ENCODE measurements at places on chromosomes 4 and X. TPM values are rescaled to one million over a fixed set of nuclear protein-coding genes. Genes with fewer than 3 reads are reported as not detected.

The TMEM156 gene
- total RNA-seq: 7.3 TPM

The ARHGEF38 gene
- total RNA-seq: not detected

The DRD5 gene
- not detected for total RNA-seq

The LONRF3 gene
- 1.3 TPM for total RNA-seq

The CXCL3 gene
- total RNA-seq: not detected

The SEL1L3 gene
- 46.2 TPM for total RNA-seq

The ZNF827 gene
- total RNA-seq: 32.5 TPM

DNA sequence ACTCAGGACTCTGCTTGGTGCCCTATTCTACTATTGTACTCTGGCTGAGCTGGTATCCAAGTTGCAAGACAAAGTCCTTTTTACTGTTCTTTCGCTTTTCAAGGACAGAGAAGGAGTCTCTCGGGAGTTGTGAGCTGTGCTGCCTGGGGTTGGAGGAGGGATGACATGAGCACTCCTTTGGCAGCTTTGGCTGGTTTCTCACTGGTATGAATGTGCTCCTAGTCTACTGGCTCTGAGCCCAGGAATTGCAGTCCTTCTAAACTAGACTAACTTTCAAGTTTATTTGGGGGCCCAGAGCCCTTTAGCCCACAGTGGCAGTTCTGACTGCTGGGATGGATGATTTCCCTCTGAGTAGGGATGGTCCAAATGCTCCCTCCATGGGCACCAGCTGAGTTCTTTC, 997.1 kb downstream of the RAB28 start:
- H3K4me3 ChIP-seq: no peak overlapping the region
- no peaks in the 10 kb centered on the region for H3K36me3 ChIP-seq
- DNase-seq: no peak
- no peak overlapping the region for H3K27ac ChIP-seq
- H3K27me3 ChIP-seq: no peaks in the 10 kb centered on the region

DNA sequence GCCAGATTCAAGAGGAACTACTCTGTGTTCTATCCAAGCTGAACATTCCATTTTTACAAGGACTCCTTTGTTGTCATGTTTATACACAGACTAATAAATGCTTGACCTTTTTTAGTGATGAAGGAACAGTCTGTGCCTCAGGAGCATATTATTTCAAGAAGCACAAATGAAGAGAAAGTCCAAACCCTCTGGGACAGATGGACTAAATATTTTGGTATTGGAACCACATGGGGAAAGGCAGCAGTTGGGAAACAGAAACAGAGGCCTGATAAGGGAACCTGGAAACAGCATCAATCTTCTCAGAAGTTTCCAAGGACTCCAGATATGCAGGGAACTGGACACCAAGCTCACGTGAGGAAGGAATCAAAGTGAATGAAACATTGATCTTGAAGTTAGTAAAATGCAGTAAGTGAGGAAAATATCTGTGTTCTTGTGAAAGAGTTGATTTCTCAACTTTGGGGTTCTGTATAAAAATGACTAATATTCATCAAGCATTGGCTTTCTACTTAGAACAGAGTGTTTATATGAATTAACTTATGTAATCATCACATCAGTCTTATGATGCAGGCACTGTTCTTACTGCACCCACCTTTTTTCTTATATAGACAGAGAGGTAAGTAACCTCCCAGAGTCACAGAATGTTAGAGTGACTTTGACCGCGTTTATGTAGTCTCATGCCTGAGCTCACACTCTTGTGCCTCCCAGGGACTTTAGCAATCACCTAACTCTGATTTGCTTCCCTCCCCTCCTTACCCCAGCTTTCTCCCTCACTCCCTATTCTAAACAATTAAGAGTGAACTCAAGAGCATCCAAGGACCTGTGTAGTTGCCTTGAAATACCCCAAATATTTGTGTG, 148.9 kb upstream of the JADE1 start:
- no peak for DNase-seq
- no peak overlapping the region for H3K27ac ChIP-seq
- H3K36me3 ChIP-seq: no peaks in the 10 kb centered on the region
- H3K27me3 ChIP-seq: no peaks in the 10 kb centered on the region
- H3K4me1 ChIP-seq: peaks cover 4% of the 10 kb centered on the region
- no peak overlapping the region for H3K4me3 ChIP-seq

DNA sequence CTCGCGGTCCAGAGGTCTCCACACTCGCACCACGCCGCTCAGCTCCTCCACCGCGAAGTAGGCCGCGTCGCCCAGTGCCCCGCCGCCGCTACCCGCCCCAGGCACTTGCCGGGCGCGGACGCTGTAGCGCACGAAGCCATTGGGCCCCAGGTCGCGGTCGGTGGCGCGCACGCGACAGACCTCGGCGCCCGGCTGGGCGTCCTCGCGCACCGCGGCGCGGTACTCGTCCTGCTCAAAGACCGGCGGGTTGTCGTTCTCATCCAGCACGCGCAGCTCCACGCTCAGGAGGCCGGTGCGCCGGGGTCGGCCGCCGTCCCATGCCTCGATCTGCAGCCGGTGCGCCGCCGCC, 1.4 kb downstream of the DCHS2 start:
- no peak for DNase-seq
- H3K36me3 ChIP-seq: no peaks in the 10 kb centered on the region
- H3K27me3 ChIP-seq: peaks cover 13% of the 10 kb centered on the region
- no peak overlapping the region for H3K27ac ChIP-seq

DNA sequence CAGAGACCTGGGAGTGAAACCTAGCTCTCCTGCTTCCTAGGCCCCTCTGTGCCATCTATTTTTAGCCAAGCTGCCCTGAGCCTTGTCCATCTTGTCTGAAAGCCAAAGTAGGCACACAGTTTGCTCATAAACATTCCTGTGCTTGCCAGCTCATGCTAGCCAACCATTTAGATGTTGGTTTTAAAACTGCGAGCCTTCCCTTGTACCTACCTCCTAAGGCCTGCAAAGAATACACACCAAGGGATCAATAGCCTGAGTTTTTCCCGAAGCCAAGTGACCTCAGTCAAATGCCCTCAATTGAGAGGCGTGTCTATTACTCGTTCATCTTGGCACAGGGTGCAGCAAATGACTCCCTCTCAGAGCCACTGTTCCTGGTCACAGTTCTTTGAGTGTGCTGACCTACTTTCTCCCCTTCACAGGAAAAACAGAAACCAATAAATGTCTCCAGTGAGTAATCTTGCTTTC, 48.5 kb downstream of the ZCCHC12 start:
- H3K27ac ChIP-seq: no peak overlapping the region
- no peak overlapping the region for H3K4me3 ChIP-seq
- no peaks in the 10 kb centered on the region for H3K36me3 ChIP-seq
- no peaks in the 10 kb centered on the region for H3K27me3 ChIP-seq

DNA sequence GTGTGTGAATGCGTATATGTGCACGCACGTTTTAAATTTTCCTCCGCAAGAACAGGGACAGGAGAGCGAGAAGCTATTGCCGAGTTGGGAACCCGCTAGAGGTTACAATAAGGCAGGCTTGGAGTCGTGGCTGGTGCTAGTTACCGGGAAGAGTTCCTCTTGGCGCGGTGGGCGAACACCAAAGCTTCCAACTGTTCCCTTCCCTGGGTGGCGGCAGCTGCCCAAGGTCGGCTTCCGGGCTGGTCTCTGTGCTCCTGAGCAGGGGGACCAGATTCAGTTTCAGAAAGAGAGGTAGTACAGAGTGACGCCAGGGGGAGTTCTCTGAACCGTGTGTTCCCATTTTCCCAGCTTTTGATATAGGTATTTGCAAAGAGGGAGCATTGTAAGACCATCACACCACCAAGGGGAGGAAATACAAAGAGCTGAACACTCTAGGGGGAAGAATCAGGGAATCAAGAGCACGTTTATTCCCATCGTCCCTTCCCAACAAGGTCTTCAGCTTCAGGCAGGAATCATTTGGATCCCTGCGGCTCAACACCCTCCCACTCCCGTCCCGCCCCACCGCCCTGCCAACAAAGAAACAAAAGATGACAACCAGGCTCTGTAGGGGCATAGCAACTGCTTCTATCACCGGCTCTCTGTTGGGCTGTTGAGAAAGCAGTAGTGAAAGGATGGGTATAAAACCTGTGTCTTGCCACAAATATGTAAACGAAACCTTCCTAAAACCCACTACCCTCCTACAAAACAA, 113.6 kb upstream of the TEX13C start:
- no peaks in the 10 kb centered on the region for H3K4me1 ChIP-seq
- H3K27me3 ChIP-seq: no peaks in the 10 kb centered on the region
- no peak overlapping the region for H3K27ac ChIP-seq
- H3K36me3 ChIP-seq: no peaks in the 10 kb centered on the region
- no peak for DNase-seq

DNA sequence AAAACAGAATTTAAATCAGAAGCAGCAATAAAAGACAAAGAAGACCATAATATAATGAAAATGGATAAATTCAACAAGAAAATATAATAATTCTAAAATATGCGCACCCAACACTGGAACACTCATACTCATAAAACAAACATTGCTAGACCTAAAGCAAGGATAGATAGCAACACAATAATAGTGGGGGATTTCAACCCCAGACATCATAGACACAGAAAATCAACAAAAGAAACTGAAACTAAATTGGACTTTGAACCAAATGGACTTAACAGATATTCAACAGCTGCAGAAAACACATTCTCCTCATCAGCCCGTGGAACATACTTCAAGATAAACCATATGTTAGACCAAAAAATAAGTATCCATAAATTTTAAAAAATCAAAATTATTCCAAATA, 1552.6 kb downstream of the C4orf33 start:
- H3K36me3 ChIP-seq: no peaks in the 10 kb centered on the region
- no peak overlapping the region for H3K27ac ChIP-seq
- DNase-seq: no peak
- no peaks in the 10 kb centered on the region for H3K4me1 ChIP-seq
- H3K27me3 ChIP-seq: no peaks in the 10 kb centered on the region

DNA sequence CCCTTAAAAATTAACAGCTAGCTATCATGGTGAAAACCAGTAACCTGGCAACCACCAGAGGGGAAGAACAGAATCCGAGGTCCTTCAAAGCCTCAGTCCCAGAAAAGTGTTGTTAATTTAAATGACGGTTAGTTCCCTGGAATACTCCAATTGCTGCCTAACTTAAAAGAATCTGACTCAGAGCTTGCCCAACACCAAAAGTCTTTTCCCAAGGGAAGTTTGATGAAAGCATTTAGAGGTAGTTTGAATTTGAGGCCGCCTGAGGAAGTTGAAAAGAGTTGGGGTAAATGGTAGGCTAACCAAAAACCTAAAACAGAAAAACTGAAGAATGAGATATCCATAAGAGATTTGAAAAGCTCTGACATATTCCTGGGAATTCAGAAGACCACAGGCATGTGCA, 46.6 kb downstream of the IL13RA2 start:
- no peak for DNase-seq
- no peak overlapping the region for H3K27ac ChIP-seq
- H3K36me3 ChIP-seq: no peaks in the 10 kb centered on the region
- H3K4me1 ChIP-seq: no peaks in the 10 kb centered on the region

DNA sequence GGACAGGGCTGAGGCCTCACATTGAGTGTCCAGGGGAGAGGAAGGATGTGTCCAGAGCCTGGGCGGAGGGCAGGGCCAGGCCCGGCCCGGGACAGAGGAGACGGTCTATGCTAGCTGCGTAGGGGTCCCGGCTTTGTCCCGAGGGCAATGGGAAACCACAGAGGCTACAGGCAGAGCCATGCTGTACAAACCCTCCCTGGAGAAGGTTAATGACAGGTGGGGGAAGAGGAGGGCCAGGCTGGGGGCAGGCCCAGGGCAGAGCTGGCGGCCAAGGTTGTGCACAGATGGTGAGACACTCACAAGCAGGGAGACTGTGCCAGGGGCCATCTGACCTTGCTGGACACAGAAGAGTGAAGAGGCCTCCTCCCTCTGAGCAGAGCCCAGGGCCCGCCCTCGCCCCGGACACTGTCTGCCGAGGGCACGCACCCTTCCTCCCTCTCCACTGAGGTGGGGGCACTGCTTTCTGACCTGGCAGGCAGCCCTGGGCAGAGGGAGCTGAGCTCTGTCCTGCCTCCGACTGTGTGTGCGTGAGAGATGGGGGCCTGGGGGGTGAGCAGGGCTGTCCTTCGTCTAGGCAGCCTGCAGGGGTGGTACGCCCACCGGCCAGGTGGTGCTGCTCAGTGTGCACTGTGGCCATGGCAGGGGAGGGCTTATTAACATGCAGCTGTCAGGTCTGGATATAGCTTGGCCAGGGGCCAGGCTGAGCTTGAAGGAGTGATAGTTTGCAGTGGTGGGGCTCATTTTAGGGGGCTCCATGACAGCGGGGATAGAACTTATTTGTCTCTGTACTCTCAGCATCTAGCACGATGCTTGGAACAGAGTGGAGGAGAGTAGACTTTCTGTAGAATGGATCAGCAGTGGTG, 75.7 kb upstream of the LRPAP1 start:
- H3K4me1 ChIP-seq: no peaks in the 10 kb centered on the region
- H3K36me3 ChIP-seq: no peaks in the 10 kb centered on the region
- DNase-seq: no peak
- no peak overlapping the region for H3K4me3 ChIP-seq
- no peaks in the 10 kb centered on the region for H3K27me3 ChIP-seq
- H3K27ac ChIP-seq: no peak overlapping the region

DNA sequence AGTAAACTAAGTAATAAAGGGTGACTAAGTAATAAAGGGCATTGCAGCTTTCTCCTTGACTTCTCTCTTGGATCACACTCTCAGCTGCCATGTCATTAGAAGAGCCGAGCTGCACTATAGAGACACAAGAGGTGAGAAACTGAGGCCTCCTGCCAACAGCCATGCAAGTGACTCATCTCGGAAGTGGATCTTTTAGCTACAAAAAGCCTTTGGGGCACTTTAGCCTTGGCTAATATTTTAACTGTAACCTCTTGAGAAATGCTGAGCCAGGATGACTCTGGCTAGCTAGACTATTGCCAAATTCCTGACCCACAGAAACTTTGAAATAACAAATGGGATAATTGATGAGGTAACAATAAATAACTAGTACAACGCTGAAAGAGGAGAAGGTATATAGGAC, 1.5 kb upstream of the NEIL3 start:
- H3K27me3 ChIP-seq: no peaks in the 10 kb centered on the region
- no peak overlapping the region for H3K4me3 ChIP-seq
- no peak overlapping the region for H3K27ac ChIP-seq
- peaks cover 22% of the 10 kb centered on the region for H3K4me1 ChIP-seq
- no peaks in the 10 kb centered on the region for H3K36me3 ChIP-seq

DNA sequence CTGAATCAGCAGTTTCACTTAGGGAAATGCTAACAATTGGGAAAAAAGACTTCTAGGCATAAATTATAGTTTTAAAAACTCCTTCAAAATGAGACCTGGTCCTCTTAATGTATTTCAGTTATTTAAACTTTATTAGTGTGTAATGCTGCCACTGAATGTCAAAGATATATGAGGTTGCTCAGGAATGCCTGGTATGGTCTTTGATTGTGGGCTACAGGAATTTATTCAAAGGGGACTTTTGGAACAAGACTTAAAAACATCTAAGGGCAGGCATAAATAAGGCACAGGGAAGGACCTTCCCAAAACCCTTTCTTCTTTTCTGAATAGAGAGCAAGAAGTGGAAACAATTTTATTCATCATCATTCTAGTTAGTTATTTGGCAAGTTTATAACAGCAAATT, 439.1 kb downstream of the TLL1 start:
- H3K36me3 ChIP-seq: no peaks in the 10 kb centered on the region
- H3K4me1 ChIP-seq: no peaks in the 10 kb centered on the region
- no peak for DNase-seq

DNA sequence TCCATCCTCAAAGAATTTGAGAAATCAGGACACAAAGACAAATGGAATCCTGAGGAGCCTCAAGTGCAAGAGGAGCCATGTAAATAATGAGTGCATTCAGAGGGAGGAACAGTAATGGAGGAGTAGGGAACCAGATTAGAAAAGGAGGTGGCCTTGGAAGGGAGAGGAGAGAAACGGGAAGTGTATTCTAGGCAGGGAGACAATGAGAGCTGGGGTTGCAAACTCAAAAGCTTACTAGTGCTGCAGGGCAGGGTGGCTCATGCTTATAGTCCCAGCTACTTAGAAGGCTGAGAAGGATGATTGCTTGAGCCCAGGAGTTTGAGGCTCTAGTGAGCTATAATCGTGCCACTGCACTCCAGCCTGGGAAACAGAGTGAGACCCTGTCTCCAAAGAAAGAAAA, 113.2 kb upstream of the LSM6 start:
- no peaks in the 10 kb centered on the region for H3K27me3 ChIP-seq
- H3K4me3 ChIP-seq: no peak overlapping the region
- H3K36me3 ChIP-seq: no peaks in the 10 kb centered on the region
- DNase-seq: no peak
